Thymus (tissue), 14 donors: ENCODE measurements at places on chromosomes 7 and 10. TPM values are rescaled to one million over a fixed set of nuclear protein-coding genes. Genes with fewer than 3 reads are reported as not detected.

- no peak for DNase-seq
Observed at GRCh38 chr10:84668186-84668763, 339.9 kb downstream of the CCSER2 start.

PITX3 gene
- polyA plus RNA-seq, result 0.02 TPM

DNA sequence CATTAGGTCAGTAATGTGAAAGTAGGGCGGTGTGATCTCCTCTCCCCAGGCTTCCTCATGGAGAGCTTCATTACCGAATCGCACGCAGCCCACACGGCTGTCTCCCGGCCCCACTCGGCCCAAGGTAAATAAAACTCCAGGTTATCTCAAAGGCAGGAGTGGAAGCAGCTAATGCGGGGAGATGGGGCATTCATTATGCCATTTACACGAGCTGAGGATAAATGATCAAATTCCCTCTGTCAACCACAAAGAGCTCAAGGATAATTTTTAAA, 93.5 kb downstream of the ADARB2 start:
- DNase-seq, result no peak

GRCh38 chr7:44224080-44224973, 23.5 kb downstream of the YKT6 start:
- DNase-seq, result no peak

RRP12 gene
- polyA plus RNA-seq, result 18.9 TPM

DNA sequence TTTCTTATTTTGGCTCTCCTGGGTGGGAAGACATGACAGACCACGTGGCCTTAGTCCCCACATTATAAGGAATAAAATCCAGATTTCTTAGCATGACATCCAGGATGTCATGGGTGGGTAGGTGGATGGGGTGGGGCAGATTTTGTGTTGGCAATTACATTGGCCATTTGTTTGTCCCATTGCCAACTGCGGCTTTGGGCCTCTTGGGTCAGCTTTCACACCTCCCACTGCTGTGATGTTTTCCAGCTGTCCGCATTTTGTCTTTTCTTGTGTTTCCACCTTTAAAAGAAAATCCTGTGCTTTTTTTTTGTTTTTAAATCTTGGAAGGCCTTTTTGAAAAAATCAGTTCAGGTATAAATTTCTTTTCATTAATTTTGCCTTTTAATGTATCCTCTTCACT, 237.0 kb downstream of the SDK1 start:
- no peak for DNase-seq
